Astrocyte of the spinal cord (primary cell): ENCODE measurements at places on chromosomes 1 and 21.

DNA sequence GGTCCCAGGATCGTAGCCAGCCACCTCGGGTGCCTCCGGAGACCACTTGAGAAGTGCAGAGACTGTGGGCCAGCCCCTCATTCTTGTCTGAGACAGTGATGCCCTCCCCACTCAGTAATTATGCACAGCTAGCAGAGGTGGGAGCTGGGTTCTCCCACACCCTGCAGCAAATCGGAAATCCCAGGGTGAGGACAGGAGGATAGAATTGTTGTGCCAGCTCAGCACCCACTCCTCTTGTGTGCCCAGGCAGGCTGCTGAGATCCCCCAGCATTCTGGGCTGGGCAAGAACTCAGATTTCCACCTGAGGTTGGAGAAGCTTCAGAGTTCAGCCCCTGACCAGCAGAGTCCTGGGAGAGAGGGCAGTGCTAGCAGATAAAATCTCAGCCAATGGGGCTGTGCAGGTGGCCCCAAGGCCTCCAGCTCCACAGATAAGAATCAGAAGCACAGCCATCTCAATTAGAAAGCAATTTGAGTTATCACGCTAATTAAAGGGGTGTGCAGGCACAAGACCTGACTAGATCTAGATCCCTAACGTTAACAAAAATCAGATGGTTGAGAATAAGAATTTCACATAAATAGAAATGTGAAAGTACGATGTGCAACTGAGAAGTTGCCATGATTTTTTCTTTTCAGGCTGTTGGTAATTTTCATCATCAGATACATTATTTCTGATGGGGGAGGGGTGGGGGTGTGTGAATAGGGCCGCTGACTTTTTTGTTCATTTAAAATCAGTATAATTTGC is 45.5 kb upstream of the IRF2BP2 start:
- no peak for DNase-seq

DNA sequence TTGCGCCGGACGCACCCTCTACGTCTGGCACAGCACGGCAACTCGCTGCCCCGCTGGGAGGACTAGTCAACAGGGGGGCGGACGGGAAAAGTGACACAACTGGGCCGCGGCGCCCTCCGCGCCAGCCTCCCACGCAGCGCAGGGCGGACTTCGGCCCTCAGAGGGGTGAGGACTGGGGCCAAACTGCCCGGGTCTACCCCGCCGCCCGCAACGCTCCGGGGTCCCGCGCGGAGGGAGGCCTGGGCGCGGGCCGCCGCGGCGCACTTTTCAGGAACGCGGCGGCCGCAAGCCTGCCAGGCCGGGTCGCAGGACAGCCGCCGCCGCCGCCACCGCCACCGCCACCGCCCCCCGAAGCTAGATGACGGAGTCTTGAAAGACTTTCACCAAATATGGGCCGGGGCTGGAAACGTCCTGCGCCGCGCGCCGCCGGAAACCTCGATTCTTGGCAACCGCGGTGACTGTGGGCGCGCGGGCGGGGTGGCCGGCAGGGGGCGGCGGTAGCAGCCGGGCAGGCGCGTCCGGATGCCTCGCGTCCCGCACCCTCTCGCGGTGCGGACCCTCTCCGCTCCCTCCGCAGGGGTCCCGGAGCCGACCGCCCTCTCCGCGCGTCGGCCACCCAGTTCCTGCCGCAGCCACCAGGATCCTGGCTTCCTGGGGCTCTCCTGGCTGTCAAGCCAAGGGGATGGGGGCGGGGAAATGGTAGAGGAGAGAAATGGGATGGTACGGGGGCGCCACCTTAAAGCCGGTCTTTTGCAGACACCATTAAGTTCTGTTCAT is 3.7 kb upstream of the CCN1 start:
- peak; percentile 94 for DNase-seq

DNA sequence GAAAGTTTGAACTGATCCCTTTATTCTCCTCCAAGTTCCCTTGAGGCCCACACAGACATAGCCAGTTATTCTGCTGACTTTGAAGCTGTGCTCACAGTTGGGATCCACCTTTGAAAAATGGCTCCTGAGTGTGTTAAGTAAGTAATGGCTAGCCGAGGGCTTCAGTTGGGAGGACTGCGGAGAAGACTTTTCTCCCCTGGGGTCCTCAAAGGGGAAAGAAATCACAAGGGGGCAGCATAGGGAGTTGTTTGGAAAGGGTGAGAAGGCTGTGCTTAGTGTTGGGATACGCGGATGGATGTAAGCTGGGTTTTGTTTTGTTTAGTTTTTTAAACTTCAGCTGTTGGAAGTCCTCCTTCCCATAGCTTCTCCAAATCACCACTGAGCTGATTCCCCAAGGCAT is 8.3 kb downstream of the PGM1 start:
- no peak for DNase-seq

- DNase-seq: no peak
Observed at GRCh38 chr1:195686764-195687163, 921.5 kb downstream of the KCNT2 start.

GRCh38 chr1:113515498-113515897 is 125.2 kb downstream of the MAGI3 start:
- DNase-seq: peak; percentile 42
